ENCODE measurements at places on chromosomes 13 and 19.

- no peak for DNase-seq
Observed at GRCh38 chr13:39254601-39255000, 216.3 kb downstream of the NHLRC3 start.

GRCh38 chr13:39196965-39197646 lies 158.8 kb downstream of the NHLRC3 start:
- no peak for DNase-seq

DNA sequence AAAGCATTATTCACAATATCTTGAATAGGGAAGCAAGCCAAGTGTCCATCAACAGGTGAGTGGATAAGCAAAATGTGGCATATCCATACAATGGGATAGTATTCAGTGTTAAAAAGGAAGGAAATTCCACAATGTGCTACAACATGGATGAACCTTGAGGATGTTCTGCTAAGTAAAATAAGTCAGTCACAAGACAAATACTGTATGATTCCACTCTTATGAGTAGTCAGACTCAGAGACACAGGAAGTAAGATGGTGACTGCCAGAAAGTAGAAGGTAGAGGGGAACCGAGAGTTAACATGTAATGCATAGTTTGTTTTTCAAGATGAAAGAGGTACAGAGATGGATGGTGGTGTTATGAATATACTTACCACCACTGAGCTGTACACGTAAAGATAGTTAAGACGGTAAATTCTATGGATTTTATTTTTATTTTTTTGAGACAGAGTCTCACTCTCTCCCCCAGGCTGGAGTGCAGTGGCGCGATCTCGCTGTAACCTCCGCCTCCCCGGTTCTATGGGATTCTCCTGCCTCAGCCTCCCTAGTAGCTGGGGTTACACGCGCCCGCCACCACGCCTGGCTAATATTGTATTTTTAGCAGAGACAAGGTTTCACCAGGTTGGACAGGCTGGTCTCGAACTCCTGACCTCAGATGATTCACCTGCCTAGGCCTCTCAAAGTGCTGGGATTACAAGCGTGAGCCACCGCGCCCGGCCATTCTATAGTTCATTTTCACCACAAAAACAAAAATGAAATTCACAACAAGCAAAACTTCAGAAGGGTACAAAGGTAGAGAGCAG lies 1.0 kb upstream of the CHAMP1 start:
- DNase-seq: no peak

DNA sequence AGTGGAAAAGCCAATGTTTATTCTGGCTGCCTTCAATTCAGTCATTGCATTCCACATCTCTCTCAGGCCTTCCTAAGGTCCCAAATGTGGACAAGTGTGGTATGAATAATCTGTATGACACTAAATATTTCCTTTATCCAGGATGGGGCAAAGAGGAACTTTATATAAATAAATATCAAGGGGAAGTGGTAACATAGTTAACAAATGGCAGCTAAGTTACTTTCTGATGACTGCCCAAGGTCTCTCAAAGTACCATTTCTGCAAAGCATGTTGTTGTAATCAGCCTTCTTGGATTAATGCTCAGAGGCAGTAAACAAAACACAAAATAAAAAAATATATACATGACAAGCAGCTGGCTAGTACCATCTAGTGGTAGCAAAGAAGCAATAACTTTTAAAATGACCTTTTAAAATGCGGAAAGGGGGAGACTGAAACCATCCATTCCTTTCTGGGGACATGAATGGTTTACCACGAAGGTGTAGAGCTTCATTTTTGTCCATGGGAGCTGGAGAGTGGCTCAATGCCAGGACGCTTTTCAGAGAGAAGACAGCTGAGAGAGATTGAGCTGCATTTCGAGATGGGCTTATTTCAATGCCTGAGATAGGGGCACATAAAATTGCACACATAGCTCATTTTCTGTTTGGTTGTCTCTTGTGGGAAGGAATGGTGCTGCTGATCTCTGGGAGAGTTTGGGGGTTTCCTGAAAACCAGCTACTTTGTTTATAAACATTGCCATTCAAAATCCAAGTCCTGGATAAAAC lies 259.2 kb downstream of the RFC3 start:
- DNase-seq: no peak
